ENCODE measurements at places on chromosomes 2 and 18. TPM values are rescaled to one million over a fixed set of nuclear protein-coding genes. Genes with fewer than 3 reads are reported as not detected.

The MYCN gene
- 17.9 TPM for polyA plus RNA-seq

The HK2 gene
- polyA plus RNA-seq: 2.8 TPM

The VWC2L gene
- 0.03 TPM for polyA plus RNA-seq

The ZSWIM2 gene
- not detected for polyA plus RNA-seq

The CDH7 gene
- 0.22 TPM for polyA plus RNA-seq

The PLCL1 gene
- polyA plus RNA-seq: 3.3 TPM

The ATP5F1A gene
- polyA plus RNA-seq: 638 TPM

The CHCHD5 gene
- polyA plus RNA-seq: 27.4 TPM

The RGPD4 gene
- polyA plus RNA-seq: 0.01 TPM

The DNAJC27 gene
- 6.5 TPM for polyA plus RNA-seq

The ARHGEF4 gene
- 5.4 TPM for polyA plus RNA-seq

The TLX2 gene
- 5.0 TPM for polyA plus RNA-seq

The DES gene
- polyA plus RNA-seq: 429 TPM

The IMMT gene
- polyA plus RNA-seq: 78.9 TPM

The EML6 gene
- polyA plus RNA-seq: 6.0 TPM

- H3K4me3 ChIP-seq: no peak overlapping the region
- no peaks in the 10 kb centered on the region for H3K4me1 ChIP-seq
These were observed 46.1 kb downstream of the CDK15 start for GRCh38 chr2:201852462-201852861.

- H3K36me3 ChIP-seq: no peaks in the 10 kb centered on the region
- H3K4me1 ChIP-seq: peaks cover 6% of the 10 kb centered on the region
- H3K4me3 ChIP-seq: no peak overlapping the region
- H3K27ac ChIP-seq: no peak overlapping the region
- H3K27me3 ChIP-seq: peaks cover 89% of the 10 kb centered on the region
These were observed 4.2 kb upstream of the ONECUT2 start for GRCh38 chr18:57431002-57431382.

GRCh38 chr2:28544036-28544346, 48.1 kb downstream of the PLB1 start:
- peaks cover 58% of the 10 kb centered on the region for H3K4me1 ChIP-seq
- peak overlapping the region; percentile 89 for H3K27ac ChIP-seq
- no peak for DNase-seq

DNA sequence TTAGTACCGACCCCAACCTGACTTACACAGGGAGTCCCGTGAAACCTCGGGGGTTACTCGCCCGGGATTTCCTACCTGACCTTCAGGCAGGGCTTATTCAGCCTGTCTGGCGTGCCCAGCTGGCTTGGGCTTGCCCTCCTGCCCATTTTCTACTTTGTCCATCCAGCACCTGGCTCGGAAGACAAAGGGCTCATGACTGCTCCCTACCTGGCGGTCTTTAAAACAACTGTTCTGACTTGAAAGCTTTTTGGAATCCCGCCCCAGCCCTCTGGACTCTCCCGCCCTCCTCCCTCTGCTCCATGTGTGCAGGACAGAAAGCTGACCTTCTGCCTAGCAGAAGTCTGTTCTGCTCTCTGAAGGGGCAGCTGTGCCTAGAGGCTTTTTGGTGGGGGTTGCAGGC, 43.1 kb downstream of the ACKR3 start:
- no peak overlapping the region for H3K27ac ChIP-seq
- no peak for DNase-seq
- H3K4me1 ChIP-seq: no peaks in the 10 kb centered on the region
- no peaks in the 10 kb centered on the region for H3K36me3 ChIP-seq

- H3K27ac ChIP-seq: no peak overlapping the region
- DNase-seq: peak; percentile 5
- H3K27me3 ChIP-seq: peaks cover 13% of the 10 kb centered on the region
- H3K36me3 ChIP-seq: no peaks in the 10 kb centered on the region
- no peaks in the 10 kb centered on the region for H3K4me1 ChIP-seq
These were observed 160.7 kb upstream of the HDAC4 start for GRCh38 chr2:239561446-239562001.

DNA sequence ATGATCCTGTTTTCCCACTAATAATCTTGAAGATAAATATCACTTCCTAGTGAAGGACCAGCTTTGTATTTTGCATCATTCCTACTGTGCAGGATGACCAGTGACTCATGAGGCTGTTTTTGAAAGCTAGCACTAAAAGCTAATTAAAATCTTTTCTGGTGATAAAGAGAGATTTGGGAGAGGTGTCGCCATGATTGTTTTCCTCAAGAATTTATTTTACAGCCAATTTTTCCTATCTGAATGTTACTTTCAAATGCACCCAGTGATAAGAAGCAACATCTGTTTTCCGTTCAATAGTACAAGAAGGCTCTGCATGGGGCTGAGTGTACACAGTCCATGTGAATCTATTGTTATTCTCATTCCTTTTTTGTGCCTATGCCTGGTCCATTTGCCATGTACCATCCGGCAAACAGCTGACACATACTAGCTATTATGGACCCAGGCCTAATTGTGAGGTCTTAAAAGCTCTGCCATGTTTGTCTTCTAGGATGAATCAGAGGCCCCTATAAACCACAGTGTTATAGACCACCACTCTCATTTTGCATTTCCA, 28.4 kb downstream of the MEIS1 start:
- H3K27me3 ChIP-seq: no peaks in the 10 kb centered on the region
- no peaks in the 10 kb centered on the region for H3K4me1 ChIP-seq
- H3K27ac ChIP-seq: no peak overlapping the region

GRCh38 chr2:70328921-70329561, 27.2 kb upstream of the FAM136A start:
- H3K36me3 ChIP-seq: no peaks in the 10 kb centered on the region
- peaks cover 8% of the 10 kb centered on the region for H3K4me1 ChIP-seq
- no peaks in the 10 kb centered on the region for H3K27me3 ChIP-seq
- peak; percentile 85 for DNase-seq
- H3K4me3 ChIP-seq: no peak overlapping the region

- H3K27me3 ChIP-seq: peaks cover 9% of the 10 kb centered on the region
- H3K4me3 ChIP-seq: no peak overlapping the region
- H3K4me1 ChIP-seq: peaks cover 14% of the 10 kb centered on the region
- H3K36me3 ChIP-seq: no peaks in the 10 kb centered on the region
These were observed 89.2 kb downstream of the SH3RF3 start for GRCh38 chr2:109218087-109218791.

GRCh38 chr2:36354811-36355150, 797 bp upstream of the CRIM1 start:
- no peak for DNase-seq
- no peaks in the 10 kb centered on the region for H3K36me3 ChIP-seq
- H3K27ac ChIP-seq: peak overlapping the region; percentile 56
- H3K27me3 ChIP-seq: no peaks in the 10 kb centered on the region
- peaks cover 6% of the 10 kb centered on the region for H3K4me1 ChIP-seq
- peak overlapping the region; percentile 61 for H3K4me3 ChIP-seq

GRCh38 chr18:13300796-13301195, 82.2 kb downstream of the LDLRAD4 start:
- no peak overlapping the region for H3K27ac ChIP-seq
- no peak overlapping the region for H3K4me3 ChIP-seq
- no peaks in the 10 kb centered on the region for H3K4me1 ChIP-seq
- no peaks in the 10 kb centered on the region for H3K36me3 ChIP-seq
- no peak for DNase-seq

- H3K4me1 ChIP-seq: peaks cover 7% of the 10 kb centered on the region
- peak overlapping the region; percentile 47 for H3K27ac ChIP-seq
- DNase-seq: peak; percentile 76
These were observed 43.7 kb downstream of the HDLBP start for GRCh38 chr2:241271706-241272302.

DNA sequence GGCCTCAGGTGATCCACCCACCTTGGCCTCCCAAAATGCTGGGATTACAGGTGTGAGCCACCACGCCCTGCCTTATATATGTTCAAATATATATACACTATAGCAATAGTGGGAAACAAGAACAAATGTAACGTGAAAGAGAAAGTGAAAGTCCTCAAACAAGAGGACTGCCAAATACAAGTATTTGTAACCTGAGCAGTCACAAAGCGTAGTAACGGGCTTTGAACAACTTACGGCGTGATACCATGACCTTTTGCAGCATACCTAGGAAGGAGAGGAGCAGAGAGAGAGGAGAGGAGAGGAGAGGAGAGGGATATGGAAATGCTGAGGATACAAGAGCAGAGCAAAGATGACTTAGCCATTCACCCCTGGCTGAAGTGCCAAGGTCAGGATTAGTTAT, 113.8 kb upstream of the RGPD4 start:
- H3K36me3 ChIP-seq: no peaks in the 10 kb centered on the region
- no peak overlapping the region for H3K4me3 ChIP-seq
- H3K4me1 ChIP-seq: no peaks in the 10 kb centered on the region
- no peaks in the 10 kb centered on the region for H3K27me3 ChIP-seq
- no peak overlapping the region for H3K27ac ChIP-seq

DNA sequence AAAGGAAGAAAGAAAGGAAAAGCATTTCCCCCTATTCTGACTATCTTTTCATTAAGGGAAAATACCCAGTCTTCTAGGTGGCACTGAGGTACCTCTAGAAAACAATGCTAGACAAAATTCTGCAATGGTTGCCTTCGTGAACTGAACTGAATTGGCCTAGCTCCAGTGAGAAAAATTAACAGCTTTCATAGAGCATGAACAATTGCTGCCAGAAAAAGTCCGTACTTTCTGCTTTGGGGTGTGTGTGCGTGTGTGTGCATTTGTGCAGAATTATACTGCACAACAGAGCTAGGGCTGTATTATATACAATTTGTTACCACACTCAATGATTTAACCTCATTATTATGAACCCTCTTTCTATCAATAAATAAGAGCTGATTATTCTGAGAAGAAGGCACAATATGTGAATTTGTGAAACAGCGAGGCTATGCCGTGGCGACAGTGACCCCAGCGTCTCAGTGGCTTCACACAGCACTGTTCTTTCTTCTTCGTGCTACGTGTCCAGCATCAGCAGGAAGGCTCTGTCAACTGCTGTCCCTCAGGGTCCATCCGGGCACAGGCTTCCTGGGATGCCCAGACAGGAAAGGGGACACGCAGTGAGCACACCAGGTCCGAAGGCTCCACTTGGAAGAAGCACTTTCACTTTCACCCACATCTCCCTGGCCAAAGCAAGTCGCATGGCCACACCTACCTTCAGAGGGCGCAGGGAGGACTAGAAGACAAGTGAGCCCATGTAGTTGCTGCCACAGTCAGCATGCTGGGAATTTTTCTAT, 47.5 kb downstream of the PTGR3 start:
- H3K4me1 ChIP-seq: no peaks in the 10 kb centered on the region
- H3K27ac ChIP-seq: no peak overlapping the region

DNA sequence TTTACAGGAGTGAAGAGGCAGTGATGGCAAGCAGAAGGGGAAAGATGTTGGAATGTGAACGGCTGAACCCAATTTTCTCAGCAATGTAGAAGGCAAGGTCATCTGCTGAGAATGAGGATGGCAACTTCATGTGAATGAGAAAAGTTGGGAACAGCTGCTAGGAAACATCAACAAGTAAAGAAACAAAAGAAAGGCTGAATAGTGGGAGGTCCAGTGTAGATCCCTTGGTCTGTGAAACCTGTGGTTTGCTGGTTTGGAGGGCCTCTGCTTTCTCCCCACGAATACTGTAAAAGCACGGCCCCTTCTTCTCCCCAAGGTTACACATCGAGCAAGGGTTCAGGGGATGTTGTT, 27.4 kb downstream of the MARCHF4 start:
- no peak for DNase-seq
- peaks cover 28% of the 10 kb centered on the region for H3K27me3 ChIP-seq
- H3K27ac ChIP-seq: no peak overlapping the region
- H3K4me3 ChIP-seq: no peak overlapping the region
- H3K4me1 ChIP-seq: no peaks in the 10 kb centered on the region

DNA sequence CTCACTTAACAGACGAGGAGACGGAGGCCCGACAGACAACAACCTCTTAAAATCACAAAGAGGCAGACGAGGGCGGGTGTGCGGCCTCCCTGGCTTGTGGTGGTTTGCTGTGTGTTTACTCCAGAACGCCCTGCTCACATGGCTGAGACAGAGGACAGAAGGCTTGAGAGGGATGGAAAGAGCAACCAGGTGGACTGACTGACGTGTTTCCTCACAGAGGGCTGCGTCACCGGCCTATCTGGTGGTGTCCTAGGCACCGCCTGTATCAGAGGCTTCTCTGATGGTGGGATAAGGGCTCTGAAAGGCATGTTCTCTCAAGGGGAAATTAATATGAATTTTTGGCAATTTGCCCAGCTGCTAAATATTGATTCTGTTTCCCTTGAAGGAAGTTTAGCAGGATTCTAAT, 47.0 kb upstream of the RALBP1 start:
- H3K4me1 ChIP-seq: no peaks in the 10 kb centered on the region
- H3K27ac ChIP-seq: no peak overlapping the region
- no peaks in the 10 kb centered on the region for H3K27me3 ChIP-seq
- no peaks in the 10 kb centered on the region for H3K36me3 ChIP-seq
- H3K4me3 ChIP-seq: no peak overlapping the region

DNA sequence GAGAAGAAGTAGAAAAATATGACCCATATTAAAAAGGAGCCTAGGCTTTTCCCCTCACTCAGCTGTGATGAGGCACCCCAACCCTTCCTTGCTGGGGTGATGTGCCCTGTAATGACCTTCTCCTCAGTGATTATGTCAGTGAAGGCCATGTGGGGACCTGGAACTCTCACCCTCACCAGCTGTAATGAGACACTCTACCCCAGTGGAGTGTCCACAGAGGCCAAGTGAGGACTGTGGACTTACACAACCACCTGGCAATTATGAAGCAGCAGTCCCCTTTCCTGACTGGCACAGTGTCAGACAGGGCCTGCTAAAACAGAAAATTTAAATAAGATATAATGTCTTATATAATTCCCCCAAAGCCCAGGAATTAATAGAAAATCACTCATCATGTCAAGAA, 54.2 kb downstream of the SEMA4F start:
- peaks cover 17% of the 10 kb centered on the region for H3K27me3 ChIP-seq
- no peak for DNase-seq
- no peak overlapping the region for H3K4me3 ChIP-seq
- no peaks in the 10 kb centered on the region for H3K36me3 ChIP-seq
- H3K27ac ChIP-seq: no peak overlapping the region

DNA sequence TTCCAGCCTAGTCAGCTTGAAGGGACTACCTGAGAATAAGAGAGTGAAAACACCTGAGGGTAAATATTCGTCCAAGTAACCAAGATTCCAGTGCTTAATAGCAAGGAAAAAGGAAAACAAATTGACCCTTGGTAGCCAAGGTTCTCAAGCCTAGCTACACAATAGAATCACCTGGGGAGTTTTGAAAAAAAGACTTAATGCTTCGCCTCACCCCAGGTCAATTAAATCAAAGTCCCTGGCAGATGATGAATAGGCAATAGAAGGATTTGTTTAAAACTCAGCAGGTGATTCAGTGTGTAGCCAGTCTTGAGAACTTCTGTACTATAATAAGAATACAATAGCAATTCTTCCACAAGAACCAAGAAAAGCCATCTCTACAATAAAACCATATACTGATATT, 500.2 kb downstream of the XIRP2 start:
- H3K4me3 ChIP-seq: no peak overlapping the region
- no peaks in the 10 kb centered on the region for H3K36me3 ChIP-seq
- H3K27me3 ChIP-seq: no peaks in the 10 kb centered on the region
- no peak overlapping the region for H3K27ac ChIP-seq
- no peak for DNase-seq
- H3K4me1 ChIP-seq: no peaks in the 10 kb centered on the region

- no peaks in the 10 kb centered on the region for H3K4me1 ChIP-seq
- DNase-seq: no peak
- no peaks in the 10 kb centered on the region for H3K27me3 ChIP-seq
These were observed 409.4 kb downstream of the RIT2 start for GRCh38 chr18:42706029-42706608.
